ENCODE measurements at places on chromosomes 3 and 15. TPM values are rescaled to one million over a fixed set of nuclear protein-coding genes. Genes with fewer than 3 reads are reported as not detected.

The SNAPC5 gene
- total RNA-seq: 12.4 TPM

The STRIT1 gene
- total RNA-seq: not detected

The SLC6A11 gene
- 0.06 TPM for total RNA-seq

The CIB2 gene
- total RNA-seq: 4.9 TPM

The BCHE gene
- 1.9 TPM for total RNA-seq

The LYZL4 gene
- not detected for total RNA-seq

The ARGFX gene
- not detected for total RNA-seq

The LSAMP gene
- 7.9 TPM for total RNA-seq

The CPLX3 gene
- total RNA-seq: not detected

The COL7A1 gene
- total RNA-seq: 13.6 TPM

The A4GNT gene
- not detected for total RNA-seq

The CALML4 gene
- 1.1 TPM for total RNA-seq

The SLC22A14 gene
- not detected for total RNA-seq

The WWTR1 gene
- 94.2 TPM for total RNA-seq

The C15orf39 gene
- 11.5 TPM for total RNA-seq

The TEX55 gene
- not detected for total RNA-seq

The ACAN gene
- not detected for total RNA-seq

The CHAC1 gene
- total RNA-seq: 4.2 TPM

The PIGZ gene
- 10.6 TPM for total RNA-seq

The RLBP1 gene
- total RNA-seq: not detected

The GP9 gene
- not detected for total RNA-seq

The FAM3D gene
- not detected for total RNA-seq
